ENCODE measurements at places on chromosomes 3 and 15.

DNA sequence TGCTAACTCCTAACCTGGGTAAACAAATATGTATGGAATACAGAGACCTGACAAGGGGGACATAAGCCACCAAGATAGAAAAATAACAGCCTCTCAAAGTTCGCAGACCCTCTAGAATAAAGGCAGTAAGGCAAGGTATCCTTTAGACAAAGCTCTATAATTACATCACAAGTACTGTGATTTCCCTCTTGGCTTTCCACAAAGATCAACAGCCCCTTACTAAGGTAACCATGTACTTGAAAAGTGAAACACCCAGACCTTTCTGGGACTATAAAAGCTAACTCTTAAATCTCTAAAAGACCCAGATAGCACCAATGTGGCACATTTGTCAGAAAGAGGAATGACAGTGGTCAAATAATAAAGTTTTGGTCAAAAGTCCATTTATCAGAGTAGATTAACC is 51.9 kb downstream of the TBL1XR1 start:
- no peak for DNase-seq

- DNase-seq = no peak
Measured at GRCh38 chr3:7682822-7683229, 818.8 kb upstream of the LMCD1 start.

DNA sequence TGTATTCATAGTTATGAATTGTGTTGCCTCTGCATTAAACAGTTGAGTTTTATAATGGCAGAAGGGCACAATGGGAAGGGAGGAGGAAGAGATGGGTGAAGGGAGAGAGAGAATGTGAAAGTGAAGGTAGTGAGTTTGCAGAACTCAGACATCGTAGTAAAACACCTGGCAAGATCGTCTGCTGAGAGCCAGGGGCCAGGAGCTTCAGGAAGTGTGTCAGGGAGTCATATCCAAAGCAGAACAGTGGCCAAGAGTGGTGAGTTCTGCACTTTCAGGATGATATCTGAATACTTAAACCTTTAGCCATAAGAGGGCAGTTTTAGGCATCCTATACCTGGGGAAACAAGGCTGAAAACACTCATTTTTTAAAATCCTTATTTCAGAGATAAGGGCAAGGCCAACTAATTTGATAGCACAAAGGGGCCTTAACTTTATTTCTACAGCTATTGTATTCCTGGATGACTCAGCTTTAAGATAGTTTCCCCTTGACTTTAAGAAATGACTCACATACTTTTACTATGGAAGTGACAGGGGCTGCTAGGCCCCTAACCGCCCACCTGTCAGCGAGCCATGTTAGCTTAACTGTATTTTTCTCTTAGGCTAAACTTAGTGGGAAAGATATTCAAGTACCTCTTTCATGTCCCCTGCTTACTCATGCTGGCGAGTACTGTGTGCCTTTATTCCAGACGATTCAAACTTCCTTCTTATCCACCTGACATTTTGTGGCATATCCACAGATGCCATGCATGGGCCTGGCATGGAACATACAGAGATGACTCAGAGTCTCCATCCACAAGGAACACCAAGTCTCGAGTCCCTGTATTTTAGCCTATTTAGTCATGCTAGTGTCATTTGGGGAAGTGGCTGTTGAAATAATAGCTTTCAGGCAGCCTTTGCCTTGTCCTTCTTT is 53.9 kb downstream of the RLBP1 start:
- no peak for DNase-seq

DNA sequence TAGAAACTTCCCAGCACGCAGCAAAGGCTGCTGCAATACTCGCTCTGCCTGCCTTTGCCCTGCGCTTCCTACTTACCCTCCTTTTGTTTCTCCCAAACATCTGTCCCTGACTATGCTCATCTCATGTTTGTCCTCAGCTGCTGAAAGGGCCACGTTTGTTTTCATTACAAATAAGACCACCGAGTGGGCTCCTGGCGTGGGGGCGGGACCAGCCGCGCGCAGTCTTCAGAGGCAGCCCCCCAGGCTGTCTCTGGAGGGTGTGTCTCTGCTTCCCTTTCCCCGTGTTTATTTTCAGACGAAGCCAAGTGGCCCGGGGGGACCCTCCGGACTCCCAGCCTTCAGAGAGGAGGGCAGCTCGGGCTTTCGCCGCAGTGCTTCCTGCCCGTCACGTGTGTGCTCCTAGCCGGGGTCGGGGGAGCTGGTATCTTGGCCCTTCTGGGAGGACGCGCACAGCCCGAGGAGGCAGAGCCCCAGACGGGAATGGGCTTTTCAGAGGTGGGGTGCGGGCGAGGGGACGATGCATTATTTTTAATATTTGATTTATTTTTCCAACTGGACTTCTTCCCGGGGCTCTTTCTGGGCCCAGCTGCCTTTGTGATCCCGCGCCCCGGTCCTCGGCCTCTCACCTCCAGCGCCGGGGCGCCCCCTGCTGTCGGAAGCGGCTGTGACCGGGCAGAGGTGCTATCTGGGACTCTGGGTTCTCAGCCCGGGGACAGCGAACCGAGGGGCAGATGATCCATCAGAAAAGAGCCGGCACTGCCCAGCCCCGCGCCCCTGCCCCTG is 70.0 kb upstream of the CGNL1 start:
- DNase-seq = peak; percentile 14

DNA sequence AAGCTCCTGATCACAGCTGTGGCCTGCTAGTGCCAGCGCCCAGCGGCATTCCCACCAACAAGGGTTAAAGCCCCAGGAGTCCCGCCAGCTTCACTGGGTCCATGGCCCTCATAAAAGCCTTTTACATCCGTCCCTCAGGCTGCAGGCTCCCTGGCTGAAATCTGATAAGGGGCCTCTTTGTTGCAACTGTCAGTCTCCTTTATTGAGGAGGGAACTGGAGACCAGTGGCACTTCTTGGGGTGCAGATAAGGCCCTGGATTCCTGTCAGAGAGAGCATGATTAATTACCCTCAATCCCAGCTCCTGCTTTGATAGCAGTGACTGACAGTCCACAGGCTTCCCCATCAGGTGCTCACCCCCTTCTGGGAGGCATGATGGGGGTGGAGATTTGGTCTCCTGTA is 30.9 kb upstream of the CLK3 start:
- no peak for DNase-seq

- no peak for DNase-seq
Measured at GRCh38 chr15:69897061-69897460, 200.7 kb downstream of the TLE3 start.

DNA sequence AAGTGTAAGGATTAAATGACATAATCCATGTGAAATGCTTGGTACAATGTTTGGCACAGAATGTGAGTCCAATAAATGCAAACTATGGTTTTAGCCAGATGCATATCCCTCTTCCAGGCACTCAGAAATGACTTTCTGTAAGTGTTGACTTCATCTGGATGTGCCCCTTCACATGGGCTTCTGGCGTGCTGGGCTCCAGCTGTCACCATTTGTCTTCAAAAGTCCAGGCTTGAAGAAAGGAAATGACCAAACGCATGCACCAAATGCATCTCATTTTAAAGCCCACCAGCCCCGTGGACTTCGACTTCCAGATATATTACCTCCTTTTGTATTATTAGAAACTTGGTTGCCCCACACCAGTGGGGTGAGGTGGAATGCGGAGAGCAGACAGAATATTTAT is 23.7 kb downstream of the CRYGS start:
- DNase-seq = no peak

GRCh38 chr3:82133070-82133606 is 371.7 kb upstream of the GBE1 start:
- peak; percentile 9 for DNase-seq

DNA sequence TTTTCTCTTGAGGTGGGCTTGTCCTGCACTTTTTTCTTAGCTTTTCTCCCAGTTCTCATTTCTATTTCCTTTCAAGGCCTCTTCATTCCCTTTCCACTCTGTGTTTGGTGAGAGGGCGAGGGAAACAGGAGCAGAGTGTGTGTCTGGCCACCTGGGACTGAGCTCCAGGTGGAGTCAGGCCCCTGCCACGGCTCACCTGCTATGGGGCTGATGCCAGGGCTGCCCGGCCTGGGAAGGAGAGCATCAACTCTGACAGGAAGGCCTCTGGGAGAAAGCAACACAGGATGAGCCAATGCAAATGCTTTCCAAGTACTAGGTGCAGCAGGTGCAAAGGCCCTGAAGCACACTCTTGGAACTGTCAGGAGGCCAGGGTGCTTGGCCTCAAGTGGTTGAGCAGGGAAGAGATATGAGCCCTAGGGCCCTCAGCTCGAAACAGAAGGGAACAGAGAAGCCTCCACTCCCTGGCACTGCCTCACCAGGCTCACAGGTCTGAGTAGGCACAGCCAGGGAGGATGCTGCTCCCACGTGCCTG is 27.3 kb upstream of the DUSP7 start:
- DNase-seq = no peak

- DNase-seq = no peak
Measured at GRCh38 chr3:52552089-52552488, 15.7 kb downstream of the UQCC5 start.

GRCh38 chr3:172347895-172348679 is 100.2 kb downstream of the GHSR start:
- no peak for DNase-seq

DNA sequence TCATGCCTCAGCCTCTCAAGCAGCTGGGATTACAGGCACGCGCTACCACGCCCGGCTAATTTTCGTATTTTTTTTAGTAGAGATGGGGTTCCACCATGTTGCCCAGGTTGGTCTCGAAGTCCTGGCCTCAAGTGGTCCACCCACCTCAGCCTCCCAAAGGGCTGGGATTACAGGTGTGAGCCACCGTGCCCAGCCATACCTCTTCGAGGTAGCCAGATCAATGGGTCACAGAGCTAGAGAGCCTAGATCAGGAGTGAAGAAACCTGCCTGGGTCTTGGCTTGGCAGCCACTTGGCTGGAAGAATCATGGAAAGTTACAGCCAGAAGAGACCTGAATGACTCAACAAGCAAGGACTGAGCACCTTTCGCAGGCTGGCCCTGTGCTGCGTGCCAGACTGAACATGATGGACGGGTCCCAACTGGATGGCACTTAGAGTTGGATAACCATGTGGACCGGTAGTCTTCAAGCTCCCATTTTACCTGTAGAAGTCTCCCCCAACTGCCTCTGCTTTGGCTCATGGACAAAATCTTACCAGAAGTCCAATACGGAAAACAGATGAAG is 29.7 kb downstream of the GNB5 start:
- DNase-seq = no peak

GRCh38 chr3:42367903-42368302 is 42.5 kb downstream of the LYZL4 start:
- no peak for DNase-seq

- DNase-seq = no peak
Measured at GRCh38 chr15:100901702-100902435, 17.3 kb upstream of the LRRK1 start.
